Left lung (tissue), 14 donors: ENCODE measurements at places on chromosomes 5 and 9.

- no peak for DNase-seq
These were observed 1033.5 kb downstream of the EFNA5 start for GRCh38 chr5:106637275-106637674.

GRCh38 chr5:142743592-142744441, 26.4 kb upstream of the ARHGAP26 start:
- no peak for DNase-seq

- DNase-seq, result no peak
These were observed 142.8 kb upstream of the ALDH1B1 start for GRCh38 chr9:38249587-38250210.

GRCh38 chr5:100615362-100615761, 80.2 kb downstream of the FAM174A start:
- no peak for DNase-seq

GRCh38 chr5:7391814-7392692, 3.9 kb upstream of the ADCY2 start:
- DNase-seq, result no peak

GRCh38 chr9:15856591-15856990, 303.7 kb downstream of the CCDC171 start:
- DNase-seq, result no peak

DNA sequence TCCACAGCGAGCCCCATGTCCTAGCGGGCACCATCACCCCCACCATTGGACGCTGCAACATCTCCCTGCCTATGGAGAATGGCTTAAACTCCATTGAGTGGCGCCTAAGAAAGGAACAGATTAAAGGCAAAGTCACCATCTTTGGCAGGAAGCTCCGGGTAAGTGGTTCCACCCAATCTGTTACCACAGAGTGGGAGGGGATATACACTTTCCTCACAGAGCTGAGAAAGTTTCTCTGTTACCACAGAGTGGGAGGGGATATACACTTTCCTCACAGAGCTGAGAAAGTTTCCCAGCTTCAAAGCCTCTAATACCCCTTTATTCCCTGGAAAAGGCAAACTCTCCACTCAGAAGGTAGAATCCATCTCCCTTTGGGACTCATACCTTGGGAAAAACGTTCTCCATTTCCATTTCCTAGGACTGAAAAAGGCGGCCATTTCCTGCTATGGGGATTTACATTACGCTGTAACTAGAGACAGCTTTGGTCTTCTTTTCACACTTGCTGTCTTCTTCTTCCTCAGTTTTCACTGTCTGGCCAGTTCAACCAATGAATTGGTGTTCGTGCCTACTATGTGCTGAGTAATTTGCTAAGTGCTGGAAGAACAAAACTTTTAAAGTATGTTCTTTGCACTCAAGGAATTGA, 63.4 kb upstream of the WWC1 start:
- DNase-seq, result no peak

DNA sequence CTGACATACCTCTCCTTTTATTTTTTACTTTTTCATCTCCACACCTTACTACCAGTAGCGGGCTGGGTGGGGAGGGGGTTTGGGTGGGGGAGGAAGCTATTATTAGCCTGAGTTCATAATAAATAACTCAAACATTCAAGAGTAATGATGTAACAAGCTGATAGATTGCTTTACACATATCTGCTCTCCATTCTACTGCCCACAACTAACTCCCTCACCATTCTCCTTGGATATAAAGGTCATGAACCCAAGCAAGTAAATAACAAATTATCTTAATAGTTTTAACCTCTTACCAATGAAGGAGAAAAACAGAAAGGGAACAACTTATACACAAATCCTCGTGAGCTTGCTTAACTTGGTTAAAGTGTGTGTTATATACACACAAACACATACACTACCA, 15.4 kb downstream of the FBXL17 start:
- no peak for DNase-seq

DNA sequence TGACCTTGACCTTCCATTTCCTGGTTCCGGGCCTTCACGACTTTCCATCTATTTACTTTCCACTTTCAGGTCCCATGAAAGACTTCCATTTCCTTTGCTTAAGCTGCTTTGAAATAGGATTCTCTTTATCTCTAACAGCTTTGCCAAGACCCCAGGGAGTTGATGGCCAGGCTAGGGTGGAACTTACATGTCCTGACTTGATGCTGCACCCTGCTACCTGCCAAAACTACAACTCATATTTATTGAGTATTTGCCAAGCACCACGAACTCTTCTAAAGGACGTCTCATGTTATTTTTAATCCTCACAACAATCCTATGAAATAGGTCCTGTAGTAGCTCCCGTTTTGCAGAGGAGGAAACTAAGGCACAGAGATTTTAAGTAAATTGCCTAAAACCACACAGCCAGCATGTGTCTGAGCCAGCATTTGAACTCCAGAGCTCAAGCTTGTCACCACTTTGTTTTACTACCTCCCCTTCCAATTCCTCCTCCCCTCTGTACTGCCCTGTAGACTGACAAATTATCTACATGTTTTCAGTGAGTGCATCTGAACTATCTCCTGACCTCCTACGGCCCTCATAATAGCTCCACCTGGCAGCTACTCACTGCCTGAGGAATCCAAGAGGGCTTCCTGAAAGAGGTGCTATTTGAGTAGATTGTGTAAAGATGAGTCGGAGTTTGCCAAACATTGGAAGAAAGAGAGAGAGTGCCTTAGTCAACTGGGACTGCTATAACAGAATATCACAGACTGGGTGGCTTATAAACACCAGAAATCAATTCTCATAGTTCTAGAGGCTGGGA, 38.4 kb upstream of the SMIM23 start:
- no peak for DNase-seq

- DNase-seq, result no peak
These were observed 284.1 kb downstream of the CTNND2 start for GRCh38 chr5:11620172-11620571.

DNA sequence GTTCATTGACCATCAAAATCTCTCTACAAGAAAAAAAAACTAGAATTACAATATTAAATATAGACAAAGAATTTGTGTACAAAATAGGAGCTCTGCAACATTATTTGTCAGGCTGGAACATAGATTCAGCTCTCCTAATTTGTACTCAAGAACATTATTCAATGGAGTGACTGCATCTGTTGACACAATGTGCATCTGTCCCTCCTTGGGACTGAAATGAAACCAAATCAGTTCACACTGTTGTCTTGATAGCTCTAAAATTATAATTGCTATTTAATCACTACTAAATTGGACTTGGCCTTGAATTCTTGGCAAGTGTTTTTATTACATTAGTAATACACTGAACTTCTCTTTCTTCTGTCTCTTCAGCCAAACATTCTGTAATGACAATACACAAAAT, 47.7 kb downstream of the FTMT start:
- DNase-seq, result no peak

GRCh38 chr5:85651731-85652130, 966.0 kb upstream of the COX7C start:
- DNase-seq, result no peak

- DNase-seq, result no peak
These were observed 33.5 kb downstream of the CSNK1G3 start for GRCh38 chr5:123545506-123545905.

- no peak for DNase-seq
These were observed 8.3 kb downstream of the AHRR start for GRCh38 chr5:329768-330167.

DNA sequence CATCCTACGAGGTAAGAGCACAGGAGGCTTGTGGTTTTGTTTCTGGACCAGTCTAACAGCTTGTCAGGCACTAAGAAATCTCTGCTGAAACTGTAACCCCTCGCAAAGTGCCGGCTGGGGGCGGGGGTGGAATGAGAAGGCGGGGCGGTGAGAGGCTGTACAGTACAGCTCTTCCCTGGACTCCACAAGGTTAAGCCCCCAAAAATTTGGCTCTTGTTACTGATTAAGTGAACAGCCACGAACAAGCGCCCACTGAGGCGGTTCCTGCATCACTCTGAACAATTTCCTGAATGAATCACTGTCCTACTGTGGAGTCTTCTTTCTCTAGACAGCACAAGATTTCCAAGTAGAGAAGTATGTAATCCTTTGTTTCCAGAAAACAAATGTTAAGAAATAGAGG, 6.8 kb downstream of the FBP2 start:
- no peak for DNase-seq

DNA sequence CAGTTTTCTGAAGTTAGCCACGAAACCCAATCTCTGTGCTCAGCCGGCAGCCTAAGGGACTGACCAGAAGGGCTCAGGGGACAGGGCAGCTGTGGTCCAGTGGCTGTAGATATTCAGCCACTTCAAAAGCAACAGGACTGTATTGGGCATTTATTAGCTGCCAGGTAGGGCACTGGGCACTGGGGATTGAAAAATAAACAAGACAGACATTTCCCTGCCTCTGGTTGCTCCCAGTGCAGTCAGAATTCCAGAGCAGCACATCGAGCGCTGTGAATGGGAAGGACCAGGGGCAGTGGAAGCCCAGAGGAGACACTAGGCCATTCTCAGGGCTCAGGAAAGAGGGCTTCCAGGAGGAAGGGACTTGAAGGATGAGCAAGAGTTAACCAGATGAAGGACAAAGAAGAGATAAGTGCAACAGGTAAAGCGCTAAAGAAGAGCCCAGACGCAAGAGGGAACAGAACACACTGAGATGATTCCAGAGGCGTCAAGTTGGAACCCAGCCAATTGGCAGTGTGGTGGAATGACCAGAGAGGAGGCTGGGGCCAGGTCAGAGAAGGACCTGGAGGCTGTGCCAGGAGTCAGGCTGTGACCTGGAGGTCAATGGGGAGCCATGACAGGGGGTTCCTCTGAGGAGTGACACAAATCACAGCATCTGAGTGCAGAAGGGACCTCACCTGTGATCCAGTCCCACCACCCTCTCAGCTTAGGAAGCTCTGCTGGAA, 122.5 kb upstream of the ZNF618 start:
- no peak for DNase-seq

GRCh38 chr9:93205045-93205768, 21.3 kb downstream of the WNK2 start:
- DNase-seq, result peak; percentile 73

DNA sequence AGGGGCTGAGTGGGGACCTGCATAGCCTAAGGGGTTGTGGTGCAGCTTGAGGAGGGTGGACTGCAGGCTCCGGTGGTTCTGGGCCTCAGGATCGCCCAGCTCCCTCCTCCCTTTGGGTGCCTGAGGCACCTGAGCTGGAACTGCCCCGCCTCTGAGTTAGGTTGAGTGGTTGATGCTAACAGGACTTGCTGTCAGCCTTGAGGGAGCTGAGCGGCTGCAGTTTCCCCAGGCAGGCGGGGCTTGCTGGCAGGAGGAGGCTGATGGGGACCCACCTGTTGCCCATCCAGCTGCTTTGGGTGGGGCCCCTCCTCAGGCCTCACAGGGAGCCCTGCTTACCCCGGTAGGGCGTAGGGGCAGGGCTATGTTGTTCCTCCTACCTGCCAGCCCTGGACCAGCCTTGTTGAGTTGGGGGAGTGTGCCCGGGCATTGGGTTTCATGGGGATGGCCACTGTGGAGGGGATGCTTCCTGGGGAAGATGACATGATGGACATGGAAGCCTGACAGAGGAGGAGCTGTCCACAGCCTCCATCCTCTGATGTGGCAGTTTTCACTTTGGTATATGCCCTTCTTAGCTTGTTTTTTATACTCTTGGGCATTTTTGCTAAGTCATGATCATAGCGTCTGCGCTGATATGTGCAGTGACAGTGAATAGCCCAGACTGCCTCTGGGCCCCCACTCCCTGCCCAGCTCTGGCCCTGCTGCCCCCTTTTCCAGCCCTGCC, 14.3 kb downstream of the WNK2 start:
- DNase-seq, result no peak

GRCh38 chr5:99248066-99248465, 319.3 kb upstream of the CHD1 start:
- DNase-seq, result no peak

DNA sequence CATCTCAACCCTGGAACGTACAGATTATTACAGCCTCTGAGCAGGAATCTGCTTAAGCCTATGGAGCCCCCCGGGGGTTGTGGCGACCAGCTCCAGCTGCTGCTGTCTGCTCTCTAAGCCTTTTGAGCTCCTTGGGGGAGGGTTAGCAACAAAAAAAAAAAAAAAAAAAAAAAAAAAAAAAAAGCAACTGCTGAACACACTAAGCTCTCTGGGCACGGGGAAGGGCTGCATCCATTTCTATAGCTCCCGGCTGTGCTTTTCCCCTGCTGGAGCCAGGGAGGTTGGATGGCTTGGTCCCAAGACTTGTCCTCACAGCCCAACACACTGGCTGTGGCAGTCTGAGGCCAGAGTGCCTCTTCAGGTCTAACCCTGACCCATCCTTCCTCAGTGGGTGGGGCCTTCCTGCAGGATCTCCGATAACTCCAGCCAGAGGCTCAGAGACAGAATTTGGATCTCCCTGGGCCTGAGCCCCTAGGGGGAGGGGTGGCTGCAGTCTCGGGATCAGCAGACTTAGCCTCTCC, 82.1 kb downstream of the FBN2 start:
- peak; percentile 29 for DNase-seq

- DNase-seq, result no peak
These were observed 7.6 kb downstream of the TGFBI start for GRCh38 chr5:136036293-136036911.

DNA sequence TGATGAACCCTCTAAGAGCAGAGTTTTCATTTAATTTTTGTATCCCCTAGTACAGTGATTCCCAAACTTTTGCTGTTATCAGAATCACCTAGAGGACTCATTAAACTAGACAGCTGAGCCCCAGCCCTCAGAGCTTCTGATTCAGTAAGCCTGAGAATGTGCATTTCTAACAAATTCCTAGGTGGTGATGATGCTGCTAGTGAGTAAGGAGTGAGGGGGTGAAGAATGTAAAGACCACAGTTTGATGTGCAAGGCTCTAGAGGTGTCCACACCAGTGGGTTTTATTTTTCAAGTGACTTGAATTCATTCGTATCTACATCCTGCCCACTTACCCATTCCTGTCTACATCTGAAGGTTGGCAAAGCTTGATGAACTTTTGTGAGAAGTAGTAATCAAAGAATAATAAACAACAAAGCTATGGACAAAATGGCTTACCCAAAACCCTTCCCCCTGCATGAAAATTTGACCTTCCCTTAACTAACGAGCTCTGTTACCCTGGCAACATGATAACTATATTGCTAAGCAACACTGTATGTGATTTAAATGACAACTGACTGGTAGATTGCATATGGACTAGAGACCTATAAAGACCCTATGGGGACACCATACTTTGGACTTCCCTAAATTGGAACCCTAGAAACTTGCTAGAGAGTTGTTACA, 35.2 kb downstream of the DTWD2 start:
- DNase-seq, result no peak

DNA sequence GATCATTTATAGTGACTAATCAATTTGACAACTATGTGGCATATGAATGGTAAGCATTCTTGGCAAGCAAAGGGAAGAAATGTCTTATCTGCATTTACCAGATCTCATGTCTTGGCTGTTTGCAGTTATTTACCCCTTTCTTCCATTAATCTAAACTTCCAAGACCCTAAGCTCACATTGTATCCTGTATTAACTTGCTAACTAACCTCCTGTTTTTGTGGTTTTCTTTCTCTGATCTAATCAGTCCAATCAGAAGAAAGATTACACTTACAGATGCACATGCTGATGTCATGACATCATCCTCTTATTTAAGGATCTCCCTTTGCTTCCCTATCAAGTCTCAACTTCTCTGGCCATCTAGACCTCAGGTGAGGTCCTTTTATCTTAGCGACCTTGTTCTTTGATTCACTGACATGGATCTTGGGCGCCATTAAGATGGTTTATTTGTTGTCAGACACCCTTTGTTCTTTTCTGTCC, 95.5 kb downstream of the F2RL2 start:
- DNase-seq, result no peak

- DNase-seq, result no peak
These were observed 93.8 kb downstream of the ANKRD18A start for GRCh38 chr9:38526591-38526990.
